Upper lobe of left lung (tissue), 6 donors: ENCODE measurements at places on chromosomes 3 and 15. TPM values are rescaled to one million over a fixed set of nuclear protein-coding genes. Genes with fewer than 3 reads are reported as not detected.
A peak's percentile ranks its signal among the peaks of the same experiment; 100 is the strongest.

DNA sequence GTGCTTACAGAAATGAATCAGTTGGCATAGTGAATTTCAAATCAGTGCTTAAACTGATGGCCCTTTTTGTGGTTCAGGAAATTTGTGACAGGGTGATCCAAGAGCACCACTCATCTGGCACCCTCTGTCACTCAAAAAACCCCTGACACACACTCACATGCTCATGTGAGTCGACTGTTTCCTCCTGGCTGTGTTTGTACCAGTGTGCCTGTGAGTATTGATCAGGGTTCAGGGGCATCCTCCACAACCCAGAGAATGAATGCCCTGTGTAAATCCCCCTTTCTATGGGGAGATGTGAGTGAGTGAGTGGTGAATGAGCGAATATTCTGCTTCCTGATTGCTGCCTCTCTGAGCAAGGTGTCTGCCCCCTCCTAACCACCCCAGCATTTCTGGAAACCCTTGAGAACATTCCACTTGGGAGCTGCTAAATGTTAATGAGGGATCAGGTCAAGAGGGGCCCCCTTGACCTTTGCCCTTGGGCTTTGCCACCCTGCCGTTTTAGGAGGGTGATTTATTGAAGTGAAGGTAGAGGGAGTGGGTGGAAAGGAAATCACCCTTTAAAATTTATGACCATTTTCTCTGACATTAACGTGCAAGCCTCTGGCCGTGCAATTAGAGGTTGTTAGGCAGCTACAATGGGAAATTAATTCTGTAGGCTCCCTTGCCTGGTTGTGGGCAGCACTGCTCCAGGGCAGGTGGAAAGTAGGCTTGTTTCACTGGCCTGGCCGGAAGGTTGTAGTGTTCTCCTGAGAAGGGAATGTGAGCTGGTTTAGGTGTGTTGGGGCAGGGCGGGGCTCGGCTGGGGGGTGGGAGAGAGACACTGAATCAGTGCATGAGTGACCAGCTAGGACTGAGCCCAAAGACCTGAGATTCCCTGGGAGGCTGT is 87.2 kb downstream of the SLCO3A1 start:
- no peaks in the 10 kb centered on the region for H3K36me3 ChIP-seq
- DNase-seq: peak; percentile 61
- H3K4me1 ChIP-seq: peaks cover 70% of the 10 kb centered on the region
- no peak overlapping the region for H3K4me3 ChIP-seq
- no peaks in the 10 kb centered on the region for H3K27me3 ChIP-seq

GRCh38 chr3:112904786-112905185 is 58.1 kb upstream of the CD200R1L start:
- no peaks in the 10 kb centered on the region for H3K27me3 ChIP-seq
- H3K36me3 ChIP-seq: no peaks in the 10 kb centered on the region
- H3K27ac ChIP-seq: no peak overlapping the region
- no peak overlapping the region for H3K4me3 ChIP-seq
- DNase-seq: no peak

Gene KBTBD13
- total RNA-seq: not detected

GRCh38 chr3:102181175-102181920 is 253.5 kb upstream of the ZPLD1 start:
- no peaks in the 10 kb centered on the region for H3K27me3 ChIP-seq
- peak overlapping the region; percentile 50 for H3K27ac ChIP-seq
- H3K4me1 ChIP-seq: peaks cover 34% of the 10 kb centered on the region
- H3K4me3 ChIP-seq: no peak overlapping the region
- DNase-seq: no peak

- no peak for DNase-seq
- H3K27me3 ChIP-seq: no peaks in the 10 kb centered on the region
- no peaks in the 10 kb centered on the region for H3K36me3 ChIP-seq
Measured at GRCh38 chr15:66698318-66698961, 3.6 kb upstream of the SMAD6 start.

DNA sequence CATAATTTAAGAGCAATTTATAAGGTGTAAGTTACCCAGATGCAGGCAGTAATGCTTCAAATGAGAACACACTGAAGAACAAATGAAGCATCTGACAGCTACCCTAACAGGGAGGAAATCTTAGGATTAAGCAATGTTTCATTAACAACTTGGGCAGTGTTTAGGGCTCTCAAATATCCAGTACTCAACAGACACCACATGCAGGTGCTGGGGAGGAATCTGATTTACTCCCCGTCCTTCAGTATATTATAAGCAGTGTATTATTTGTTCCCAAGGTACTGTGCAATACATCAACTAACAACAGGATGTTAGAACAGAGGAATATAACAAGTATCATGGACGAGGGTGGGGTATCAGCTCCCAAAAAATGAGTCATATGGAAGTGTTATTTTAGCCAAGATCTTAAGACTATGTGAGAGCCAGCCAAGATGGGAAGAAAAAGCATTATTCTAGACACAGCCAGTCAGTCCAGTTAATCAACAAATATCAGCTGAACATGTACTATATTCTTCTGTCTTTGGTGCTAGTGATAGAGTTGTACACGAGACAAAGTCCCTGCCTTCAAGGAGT is 20.4 kb downstream of the BTBD1 start:
- H3K27ac ChIP-seq: no peak overlapping the region
- no peak overlapping the region for H3K4me3 ChIP-seq
- H3K4me1 ChIP-seq: peaks cover 2% of the 10 kb centered on the region
- H3K27me3 ChIP-seq: no peaks in the 10 kb centered on the region
- H3K36me3 ChIP-seq: peaks cover 9% of the 10 kb centered on the region
- no peak for DNase-seq

DNA sequence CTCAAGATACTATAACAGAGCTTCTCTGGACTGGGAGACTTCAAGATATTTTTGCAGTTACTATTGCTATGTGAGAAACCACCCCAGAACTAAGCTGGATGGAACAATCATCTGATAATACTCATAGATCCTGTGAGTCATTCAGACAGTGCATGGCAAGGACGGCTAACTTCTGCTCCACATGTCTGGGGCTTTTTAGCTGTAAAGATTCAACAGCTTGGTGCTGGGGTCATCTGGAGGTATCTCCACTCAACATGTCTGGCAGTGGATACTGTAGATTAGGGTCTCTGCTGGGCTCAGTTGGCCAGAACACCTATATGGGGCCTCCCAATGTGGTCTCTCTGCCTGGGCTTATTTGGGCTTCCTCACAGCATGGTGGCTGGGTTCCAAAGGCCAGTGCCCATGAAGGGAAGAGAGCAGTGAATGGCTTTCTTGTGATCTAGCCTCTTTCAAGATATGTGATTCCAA is 117.3 kb upstream of the SLC7A14 start:
- H3K27me3 ChIP-seq: no peaks in the 10 kb centered on the region
- no peaks in the 10 kb centered on the region for H3K36me3 ChIP-seq
- H3K4me3 ChIP-seq: no peak overlapping the region
- H3K4me1 ChIP-seq: no peaks in the 10 kb centered on the region
- H3K27ac ChIP-seq: no peak overlapping the region

DNA sequence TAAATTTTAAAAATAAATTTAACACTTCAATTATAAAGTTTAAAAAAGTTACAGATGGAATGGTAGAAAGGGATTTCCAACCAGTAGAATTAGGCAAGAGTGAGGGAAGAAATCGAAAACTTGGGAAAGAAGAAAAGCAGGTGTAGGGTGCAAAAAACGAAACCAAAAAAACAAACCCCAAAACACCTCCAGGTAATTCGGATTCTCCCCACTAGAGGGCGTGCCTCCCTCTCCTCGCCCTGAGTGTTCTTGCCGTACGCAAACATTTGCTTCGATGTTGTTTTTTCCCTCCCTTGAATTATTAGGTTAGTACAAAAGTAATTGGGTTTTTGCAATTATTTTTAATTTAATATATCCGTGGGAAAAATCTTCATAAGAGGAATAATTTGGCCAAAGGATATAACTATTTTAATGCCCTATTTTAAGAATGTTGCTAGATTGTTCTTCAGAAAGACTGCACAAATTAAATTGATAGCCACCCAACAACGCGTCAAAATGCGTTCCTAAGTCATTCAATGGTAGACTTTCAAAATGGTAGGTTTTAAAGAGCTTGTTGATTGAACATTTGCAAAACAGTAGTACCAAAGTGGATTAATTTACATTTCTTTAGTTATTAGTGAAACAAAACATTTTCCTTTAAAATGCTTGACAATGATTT is 63.7 kb downstream of the SLC30A4 start:
- H3K27ac ChIP-seq: no peak overlapping the region
- H3K27me3 ChIP-seq: no peaks in the 10 kb centered on the region
- peaks cover 28% of the 10 kb centered on the region for H3K4me1 ChIP-seq
- DNase-seq: peak; percentile 78

DNA sequence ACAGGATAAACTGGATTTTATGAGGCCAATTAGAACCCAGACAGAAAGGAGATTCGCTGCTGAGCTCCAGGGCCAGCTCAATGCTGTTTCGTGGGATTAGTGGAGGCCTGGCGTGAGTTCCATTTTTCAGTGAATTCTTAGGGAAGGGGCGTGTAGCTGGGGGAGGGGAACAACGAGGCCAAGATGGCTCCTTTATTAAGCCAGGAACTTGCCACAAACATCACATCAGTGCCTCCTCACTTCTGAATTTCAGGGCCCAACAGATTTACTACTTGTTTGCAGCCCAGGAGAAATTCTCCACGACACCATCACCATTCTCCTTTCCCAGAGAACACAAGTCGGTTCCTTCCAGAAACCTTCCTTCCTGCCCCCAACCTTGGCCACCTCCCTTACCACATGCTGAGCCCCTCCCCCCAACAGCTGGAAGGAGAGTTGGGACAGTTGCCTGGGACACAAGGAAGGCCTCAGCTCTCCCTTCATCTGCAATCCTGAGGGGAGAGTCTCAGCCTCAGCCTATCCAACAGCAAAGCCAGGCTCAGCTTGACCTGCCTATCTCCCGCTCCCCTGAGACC is 5.8 kb downstream of the IGDCC4 start:
- H3K27me3 ChIP-seq: peaks cover 13% of the 10 kb centered on the region
- DNase-seq: no peak
- H3K27ac ChIP-seq: no peak overlapping the region
- peaks cover 15% of the 10 kb centered on the region for H3K4me1 ChIP-seq
